ENCODE measurements at places on chromosomes 3 and 15.

- H3K4me3 ChIP-seq: no peak overlapping the region
- H3K27me3 ChIP-seq: no peaks in the 10 kb centered on the region
- no peak overlapping the region for H3K27ac ChIP-seq
- DNase-seq: no peak
- no peaks in the 10 kb centered on the region for H3K4me1 ChIP-seq
Observed at GRCh38 chr3:188339410-188340295, 185.7 kb downstream of the LPP start.

DNA sequence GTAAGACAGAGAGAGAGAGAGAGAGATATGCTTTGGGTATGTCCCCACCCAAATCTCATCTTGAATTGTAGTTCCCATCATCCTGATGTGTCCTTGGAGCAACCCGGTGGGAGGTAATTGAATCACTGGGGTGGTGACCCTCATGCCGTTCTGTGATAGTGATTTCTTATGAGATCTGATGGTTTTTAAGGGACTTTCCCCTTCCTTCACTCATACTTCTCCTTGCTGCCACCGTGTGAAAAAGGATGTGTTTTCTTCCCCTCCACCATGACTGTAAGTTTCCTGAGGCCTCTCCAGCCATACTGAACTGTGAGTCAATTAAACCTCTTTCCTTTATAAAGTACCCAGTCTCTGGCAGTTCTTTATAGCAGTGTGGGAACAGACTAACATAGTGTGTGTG, 60.3 kb downstream of the EOMES start:
- no peak overlapping the region for H3K4me3 ChIP-seq
- H3K36me3 ChIP-seq: no peaks in the 10 kb centered on the region
- H3K4me1 ChIP-seq: peaks cover 16% of the 10 kb centered on the region
- H3K27ac ChIP-seq: no peak overlapping the region

DNA sequence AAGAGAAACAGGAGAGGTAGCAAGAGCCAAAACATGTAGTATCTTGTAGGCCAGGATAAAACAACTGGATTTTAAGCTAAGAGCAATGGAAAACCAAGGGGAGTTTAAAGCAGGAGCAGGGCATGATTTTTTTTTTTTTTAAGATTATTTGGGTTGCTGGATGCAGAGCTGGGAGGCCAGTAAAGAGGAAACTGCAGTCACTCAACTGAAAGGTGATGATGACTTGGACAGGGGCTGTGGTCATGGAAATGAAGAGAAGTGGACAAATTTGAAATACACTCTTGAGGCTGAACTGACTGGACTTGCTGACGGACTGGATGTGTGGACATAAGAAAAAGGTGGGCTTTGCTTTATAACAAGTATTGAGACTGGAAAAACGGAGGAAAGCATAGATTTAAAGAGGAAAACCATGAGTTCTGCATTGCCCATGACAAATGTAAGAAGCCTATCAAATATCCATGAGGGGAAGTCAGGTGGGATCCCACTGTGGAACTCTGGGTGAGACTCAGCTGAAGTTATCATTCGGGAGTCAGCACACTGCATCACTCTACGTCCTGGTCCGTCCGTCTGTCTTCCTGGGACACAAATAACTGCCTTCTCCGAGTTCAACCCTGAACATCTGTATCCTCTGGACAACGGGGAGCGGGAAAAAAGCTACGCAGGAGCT, 688 bp downstream of the XPC start:
- no peak for DNase-seq
- peaks cover 18% of the 10 kb centered on the region for H3K36me3 ChIP-seq
- no peaks in the 10 kb centered on the region for H3K27me3 ChIP-seq
- H3K27ac ChIP-seq: peak overlapping the region; percentile 97

DNA sequence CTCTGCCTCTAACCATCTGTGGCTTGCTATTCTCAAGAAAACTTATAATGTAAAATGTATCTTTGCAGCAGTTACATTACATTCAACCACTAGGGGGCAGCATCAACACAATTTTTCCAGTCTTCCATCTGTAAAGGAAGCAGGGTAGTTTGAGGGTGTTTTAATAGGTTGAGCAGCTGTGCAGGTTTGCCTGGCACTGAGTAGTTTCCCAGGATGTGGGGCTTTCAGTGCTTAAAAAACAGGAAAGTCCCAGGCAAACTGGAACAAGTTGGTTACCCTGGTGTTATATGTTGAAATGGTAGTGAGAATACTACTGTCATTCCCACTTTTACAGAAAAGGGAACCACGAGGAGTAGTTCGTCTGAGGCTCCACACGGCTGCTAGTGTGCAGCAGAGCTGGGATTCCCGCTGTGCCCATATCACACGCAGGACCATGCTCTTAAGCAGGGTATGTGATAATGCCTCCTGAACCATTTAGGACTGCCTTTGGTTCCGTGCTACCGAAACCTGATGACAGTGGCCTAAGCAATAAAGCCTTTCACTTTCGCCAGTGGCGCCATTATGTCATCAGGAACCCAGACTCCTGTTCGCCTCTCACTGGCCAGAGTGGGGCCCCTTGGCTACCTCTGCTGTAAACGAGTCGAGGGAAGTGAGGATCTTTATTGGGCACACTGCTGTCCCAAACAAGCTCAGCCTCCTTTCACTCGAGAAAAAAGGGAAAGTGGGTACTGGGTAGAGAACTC, 64.7 kb upstream of the ZBTB38 start:
- DNase-seq: no peak
- no peaks in the 10 kb centered on the region for H3K36me3 ChIP-seq
- peaks cover 21% of the 10 kb centered on the region for H3K4me1 ChIP-seq
- no peaks in the 10 kb centered on the region for H3K27me3 ChIP-seq
- no peak overlapping the region for H3K27ac ChIP-seq
- no peak overlapping the region for H3K4me3 ChIP-seq

- H3K4me3 ChIP-seq: no peak overlapping the region
- no peaks in the 10 kb centered on the region for H3K4me1 ChIP-seq
- H3K27me3 ChIP-seq: no peaks in the 10 kb centered on the region
- H3K27ac ChIP-seq: no peak overlapping the region
Observed at GRCh38 chr15:95690631-95691340, 639.7 kb upstream of the NR2F2 start.

DNA sequence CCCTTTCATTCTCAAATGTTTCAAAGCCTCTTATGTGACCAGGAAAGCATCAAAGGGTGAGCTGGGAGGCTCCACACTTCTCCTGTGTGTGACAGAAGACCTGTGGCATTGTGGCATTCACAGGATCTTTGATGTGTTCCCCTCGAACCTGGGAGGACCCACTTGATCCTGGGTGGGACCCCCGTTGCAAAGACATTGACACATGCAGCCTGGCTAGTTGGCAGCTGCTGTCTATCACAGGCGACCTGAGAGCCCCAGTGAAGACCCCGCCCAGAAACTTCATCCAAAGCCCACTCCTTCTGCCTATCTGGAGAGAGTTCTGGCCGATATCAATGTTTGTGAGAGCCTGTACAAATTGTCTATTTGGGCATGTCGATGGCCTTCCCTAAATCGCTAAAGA, 140.4 kb upstream of the ATP2B2 start:
- no peaks in the 10 kb centered on the region for H3K4me1 ChIP-seq
- H3K36me3 ChIP-seq: no peaks in the 10 kb centered on the region
- no peak overlapping the region for H3K27ac ChIP-seq
- no peak for DNase-seq
- no peak overlapping the region for H3K4me3 ChIP-seq

DNA sequence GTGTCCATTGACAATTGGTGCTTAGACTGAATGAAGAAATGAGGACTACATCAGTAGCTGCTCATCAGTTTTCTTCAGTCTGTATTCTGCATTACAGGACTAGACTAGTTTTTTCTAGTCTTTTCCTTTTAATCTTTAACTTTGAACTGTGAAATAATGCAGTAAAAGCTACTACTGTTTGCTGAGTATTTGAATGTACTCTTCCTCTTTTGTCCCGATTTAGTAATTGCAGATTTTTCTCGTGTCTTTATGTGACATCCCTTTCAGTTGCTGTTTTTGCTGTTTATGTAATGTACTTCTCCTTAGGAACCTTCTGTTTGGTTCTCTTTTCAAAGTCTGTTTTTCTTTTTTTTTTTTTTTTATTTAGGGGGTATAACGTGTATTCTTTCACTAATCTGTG, 17.4 kb downstream of the MFSD1 start:
- H3K36me3 ChIP-seq: peaks cover 82% of the 10 kb centered on the region
- H3K27me3 ChIP-seq: no peaks in the 10 kb centered on the region
- H3K27ac ChIP-seq: no peak overlapping the region
- DNase-seq: no peak

- H3K27ac ChIP-seq: no peak overlapping the region
- no peaks in the 10 kb centered on the region for H3K36me3 ChIP-seq
Observed at GRCh38 chr3:114848643-114849350, 298.3 kb downstream of the ZBTB20 start.

- no peaks in the 10 kb centered on the region for H3K27me3 ChIP-seq
- no peak overlapping the region for H3K27ac ChIP-seq
- no peaks in the 10 kb centered on the region for H3K36me3 ChIP-seq
- no peak overlapping the region for H3K4me3 ChIP-seq
- DNase-seq: no peak
- H3K4me1 ChIP-seq: peaks cover 20% of the 10 kb centered on the region
Observed at GRCh38 chr3:194078045-194078821, 57.7 kb upstream of the HES1 start.

DNA sequence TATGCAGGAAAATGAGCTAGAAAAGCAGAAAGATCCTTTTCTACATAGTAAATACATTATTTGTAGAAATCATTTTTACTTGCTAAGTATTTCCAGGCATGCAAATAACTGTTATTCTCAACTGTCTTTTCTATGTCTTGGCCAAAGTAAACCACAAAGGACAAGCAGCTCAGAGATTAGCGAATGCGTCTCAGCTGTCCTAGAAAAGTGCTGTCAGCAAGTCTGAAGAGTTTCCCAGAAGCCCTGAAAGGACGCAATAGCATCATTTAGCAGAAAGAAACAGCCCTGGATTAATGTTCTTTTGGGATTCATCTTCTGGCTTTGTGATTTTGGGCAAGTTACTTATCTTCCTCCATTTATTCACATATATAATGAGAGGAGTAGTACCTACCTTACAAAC, 100.3 kb downstream of the ZIC1 start:
- no peak for DNase-seq
- H3K4me1 ChIP-seq: no peaks in the 10 kb centered on the region
- H3K27me3 ChIP-seq: no peaks in the 10 kb centered on the region
- no peak overlapping the region for H3K27ac ChIP-seq
- H3K36me3 ChIP-seq: no peaks in the 10 kb centered on the region

DNA sequence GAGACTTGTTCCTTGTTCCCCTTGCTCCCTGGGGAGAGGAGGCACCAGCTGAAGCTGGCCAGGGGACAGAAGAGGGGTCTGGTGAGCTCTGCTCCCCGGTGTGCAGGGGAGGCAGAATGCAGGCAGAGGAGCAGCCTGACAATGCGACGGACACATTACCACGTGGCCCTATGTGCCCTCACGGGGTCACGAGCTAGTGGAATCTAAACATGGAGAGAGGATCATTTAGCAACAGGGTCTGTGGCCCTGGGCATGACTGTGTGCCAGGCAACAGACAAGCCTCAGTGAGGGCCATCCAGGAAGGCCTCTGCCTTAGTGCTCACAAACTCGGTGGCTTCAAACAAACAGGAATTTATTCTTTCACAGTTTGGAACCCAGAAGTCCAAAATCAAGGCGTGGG, 8.5 kb upstream of the MUC4 start:
- no peak overlapping the region for H3K27ac ChIP-seq
- no peak overlapping the region for H3K4me3 ChIP-seq
- DNase-seq: no peak
- peaks cover 38% of the 10 kb centered on the region for H3K27me3 ChIP-seq

GRCh38 chr3:61936344-61936937, 375.1 kb downstream of the PTPRG start:
- no peak overlapping the region for H3K4me3 ChIP-seq
- H3K4me1 ChIP-seq: no peaks in the 10 kb centered on the region
- no peak for DNase-seq
- H3K27ac ChIP-seq: no peak overlapping the region

- H3K4me1 ChIP-seq: no peaks in the 10 kb centered on the region
- H3K4me3 ChIP-seq: no peak overlapping the region
- no peak for DNase-seq
Observed at GRCh38 chr15:44035781-44036699, 159.0 kb downstream of the FRMD5 start.

DNA sequence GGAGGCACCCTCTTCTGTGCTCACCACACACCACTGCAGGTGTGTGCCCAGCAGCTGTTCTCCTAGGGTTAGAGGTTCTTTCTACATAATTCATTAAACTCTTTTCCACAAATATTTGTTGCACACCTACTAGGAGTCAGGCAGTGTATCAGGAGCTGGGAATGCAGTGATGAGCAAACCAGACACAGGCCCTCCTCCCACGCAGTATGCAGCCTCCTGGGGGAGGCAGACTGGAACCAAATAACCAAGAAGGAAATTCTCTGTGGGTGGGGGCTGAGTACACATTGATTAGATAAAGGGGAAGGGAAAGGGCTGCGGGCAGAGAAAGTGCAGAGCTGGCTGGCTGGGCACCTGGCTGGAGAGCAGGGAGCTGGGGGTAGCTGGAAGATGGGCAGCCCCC, 18.5 kb upstream of the C3orf22 start:
- H3K27me3 ChIP-seq: no peaks in the 10 kb centered on the region
- H3K36me3 ChIP-seq: no peaks in the 10 kb centered on the region
- H3K4me3 ChIP-seq: no peak overlapping the region
- no peak for DNase-seq
- no peaks in the 10 kb centered on the region for H3K4me1 ChIP-seq

DNA sequence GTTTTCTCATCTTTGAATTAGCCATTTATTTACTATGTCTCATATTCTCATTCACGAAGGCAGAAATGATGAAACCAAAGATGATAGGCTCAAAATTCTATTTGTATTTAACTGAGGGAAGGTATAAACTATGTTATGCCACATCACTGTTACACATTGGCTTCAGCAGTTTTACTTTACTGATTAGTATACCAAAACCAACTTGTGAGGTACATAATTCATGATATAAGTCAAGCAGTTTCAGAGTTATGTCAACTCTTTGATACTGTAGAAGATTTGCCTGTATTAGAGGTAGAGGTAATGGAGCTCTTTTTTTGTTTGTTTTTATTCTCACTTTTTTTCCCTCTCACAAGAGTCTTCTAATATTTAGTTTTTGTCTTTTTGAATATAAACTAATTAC, 22.9 kb downstream of the CHMP2B start:
- no peaks in the 10 kb centered on the region for H3K27me3 ChIP-seq
- H3K4me1 ChIP-seq: no peaks in the 10 kb centered on the region
- H3K36me3 ChIP-seq: no peaks in the 10 kb centered on the region
- no peak overlapping the region for H3K27ac ChIP-seq
- no peak overlapping the region for H3K4me3 ChIP-seq

Data from esophagus squamous epithelium (tissue), 5 donors.